NCI-H1417 (cell line): ENCODE measurements at places on chromosomes 6 and 20.

DNA sequence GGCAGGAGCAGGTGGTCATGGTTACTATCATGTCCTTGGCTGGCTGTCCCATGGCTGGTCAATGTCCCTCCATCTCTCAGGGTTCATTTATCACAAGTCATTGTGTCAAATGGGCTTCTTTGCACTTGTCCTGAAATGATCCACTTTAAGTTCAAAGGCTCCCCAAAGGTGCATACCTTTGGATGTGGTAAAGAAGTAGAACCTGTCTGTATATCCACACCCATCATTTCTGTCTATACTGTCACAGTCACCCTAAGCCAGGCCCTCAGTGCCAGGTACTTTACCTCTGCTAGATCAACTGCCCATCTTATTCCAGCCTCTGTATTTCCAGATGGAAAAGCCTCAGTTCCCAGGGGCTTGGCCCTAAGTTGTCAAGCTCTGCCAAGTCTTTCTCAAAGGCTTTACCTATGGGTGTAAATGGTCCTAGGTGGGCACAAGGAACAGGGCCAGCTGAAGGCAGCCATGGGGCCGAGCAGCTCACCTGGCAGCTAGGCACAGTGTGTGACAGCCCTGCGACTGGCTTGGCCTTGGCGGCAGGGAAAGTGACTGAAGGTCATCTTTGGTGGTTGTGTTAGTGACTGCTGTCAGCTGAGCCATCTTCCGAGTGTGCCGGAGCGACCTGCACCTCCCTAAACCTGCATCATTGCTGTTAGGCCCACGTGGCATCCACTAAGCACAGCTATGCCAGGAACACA lies 198.4 kb downstream of the SYNDIG1 start:
- DNase-seq = no peak

DNA sequence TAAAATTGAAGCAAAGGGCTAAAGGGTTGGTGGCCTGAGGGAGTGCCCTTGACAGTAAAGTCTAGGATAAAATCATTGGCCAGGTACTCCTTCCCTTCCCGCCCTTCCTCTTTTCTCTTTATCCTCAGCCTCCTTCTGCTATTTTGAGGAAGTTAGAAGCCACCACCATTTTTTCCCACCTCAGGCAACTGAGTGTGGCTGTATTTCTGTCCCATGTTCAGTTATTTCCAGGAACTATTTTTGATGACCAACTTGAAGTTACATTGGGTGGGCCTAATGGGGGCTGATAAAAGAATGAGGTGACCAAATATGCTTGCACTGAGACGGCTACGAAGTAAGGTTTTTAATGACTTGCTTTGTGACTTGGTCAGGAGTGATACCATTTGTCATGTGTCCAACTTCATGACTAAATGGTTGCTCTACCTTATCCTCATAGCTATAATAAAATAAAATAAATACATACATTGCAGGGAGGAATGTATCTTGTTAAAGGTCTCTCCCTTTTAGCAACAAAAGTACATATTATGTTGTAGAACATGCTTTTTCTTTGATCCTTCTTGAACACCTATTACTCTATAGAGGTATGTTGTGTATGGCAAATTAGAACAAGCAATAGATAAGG lies 12.0 kb downstream of the PTPN1 start:
- DNase-seq = no peak

DNA sequence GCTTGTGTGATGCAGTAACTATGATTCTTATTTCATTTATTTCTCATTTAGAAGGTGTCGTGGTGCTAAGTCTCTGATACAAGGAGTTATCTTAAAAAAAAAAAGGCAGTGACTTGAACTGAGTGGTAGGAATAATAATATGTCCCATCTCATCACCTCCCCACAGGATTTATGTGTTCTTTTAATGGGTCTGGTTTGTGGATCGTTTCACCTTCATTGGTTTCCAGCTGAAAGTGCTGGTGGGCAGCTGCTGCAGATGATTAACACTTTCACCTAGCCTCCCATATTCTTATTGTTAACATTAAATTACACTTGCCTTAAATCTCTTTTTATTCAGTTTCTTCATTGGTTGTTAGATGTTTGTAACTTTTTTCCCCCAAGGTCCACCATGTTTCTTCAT lies 68.8 kb downstream of the ANKRD6 start:
- no peak for DNase-seq

GRCh38 chr6:83169106-83169505 lies 24.0 kb downstream of the PGM3 start:
- DNase-seq = no peak

- no peak for DNase-seq
These were observed 244.4 kb upstream of the TCF21 start for GRCh38 chr6:133644548-133644891.

DNA sequence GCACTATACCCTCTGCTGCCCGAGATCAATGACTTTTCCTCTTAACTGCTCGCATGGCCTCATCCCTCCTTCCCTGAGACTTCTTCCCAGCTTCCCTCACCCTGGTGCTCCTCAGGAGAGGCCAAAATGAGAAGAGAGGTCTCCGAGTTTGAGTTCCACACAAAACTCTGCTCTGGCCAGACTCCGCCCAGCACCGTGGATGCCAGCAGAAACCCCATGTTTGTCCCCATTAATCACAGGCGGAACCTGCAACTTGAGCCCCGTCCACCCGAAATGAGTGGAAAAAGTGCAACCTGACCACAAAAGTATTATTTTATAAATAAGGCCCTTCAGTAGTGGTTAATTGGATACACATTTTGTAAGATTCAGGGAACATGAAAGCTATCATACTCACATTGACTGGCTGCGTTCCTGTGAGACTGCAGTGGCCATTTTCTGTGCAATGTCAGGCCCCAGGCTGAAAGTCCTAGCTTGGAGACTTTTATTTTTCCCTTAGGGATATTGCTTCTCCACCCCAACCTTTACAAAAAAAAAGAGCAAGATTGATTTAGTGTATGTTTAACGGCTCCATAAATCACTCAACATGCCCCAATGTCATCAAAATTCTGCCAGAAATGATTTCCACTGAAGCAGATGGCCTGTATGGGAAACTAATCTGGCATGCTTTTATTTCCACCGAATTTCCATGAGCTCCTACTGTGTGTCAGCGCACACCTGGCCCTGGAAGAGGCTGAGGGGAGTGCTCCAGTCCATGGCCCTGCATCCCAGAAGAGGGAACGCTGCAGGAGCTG lies 134.6 kb downstream of the BMP7 start:
- DNase-seq = no peak

GRCh38 chr20:49700411-49701185 lies 13.1 kb downstream of the B4GALT5 start:
- DNase-seq = no peak

DNA sequence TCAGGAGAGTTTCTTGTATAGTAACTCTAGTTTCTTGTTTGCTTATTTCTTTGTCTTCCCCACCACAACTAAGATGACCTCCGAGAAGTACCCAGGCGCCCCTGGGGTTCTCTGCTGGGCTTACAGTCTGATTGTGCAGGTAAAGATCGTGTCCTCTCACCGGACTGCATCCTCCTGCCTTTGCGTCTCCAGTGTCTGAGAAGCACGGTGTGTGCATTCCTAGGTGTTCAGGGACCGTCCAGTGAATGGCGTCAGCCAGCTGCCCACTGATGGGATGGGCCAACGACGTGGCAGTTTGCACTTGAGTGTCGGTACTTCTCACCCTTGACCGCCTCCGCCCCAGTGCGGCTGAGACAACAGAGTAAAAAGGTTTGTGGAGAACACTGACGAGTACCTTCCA lies 56.0 kb upstream of the NFATC2 start:
- DNase-seq = no peak

GRCh38 chr6:118206221-118206620 lies 299.2 kb downstream of the SLC35F1 start:
- DNase-seq = no peak

DNA sequence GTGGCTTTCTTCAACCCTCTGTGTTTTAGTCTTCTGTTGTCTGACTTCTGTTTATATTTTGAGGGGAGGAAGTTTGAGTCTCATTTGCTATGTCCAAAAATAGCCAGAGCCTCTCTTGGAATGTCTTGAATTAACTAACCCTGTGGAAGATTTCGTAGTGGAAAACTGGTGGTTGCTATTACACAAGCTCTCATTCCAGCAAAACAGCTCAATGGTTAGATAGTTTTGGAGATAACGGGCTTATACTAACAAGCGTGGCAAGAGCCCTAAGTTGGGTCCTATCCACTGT lies 1.6 kb downstream of the CCN2 start:
- DNase-seq = no peak

DNA sequence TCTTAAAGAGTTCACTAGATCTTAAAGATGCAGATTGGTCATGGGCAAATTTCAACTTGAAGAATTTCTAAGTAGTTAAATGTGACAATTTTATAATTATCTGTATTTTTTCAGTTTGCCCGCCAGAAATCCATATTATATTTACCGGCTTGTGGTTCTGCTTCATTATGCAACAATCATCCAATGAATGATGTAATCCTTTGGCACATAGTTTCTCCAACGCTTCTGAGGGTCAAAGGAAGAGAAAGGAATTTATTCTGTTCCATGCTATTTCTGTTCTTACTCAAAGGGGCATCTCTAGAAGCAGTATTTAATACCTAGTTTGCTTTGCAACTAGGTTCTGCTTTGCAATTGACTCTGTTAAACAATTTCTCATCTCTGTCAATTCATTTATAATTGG lies 359.3 kb upstream of the PLCB4 start:
- no peak for DNase-seq

DNA sequence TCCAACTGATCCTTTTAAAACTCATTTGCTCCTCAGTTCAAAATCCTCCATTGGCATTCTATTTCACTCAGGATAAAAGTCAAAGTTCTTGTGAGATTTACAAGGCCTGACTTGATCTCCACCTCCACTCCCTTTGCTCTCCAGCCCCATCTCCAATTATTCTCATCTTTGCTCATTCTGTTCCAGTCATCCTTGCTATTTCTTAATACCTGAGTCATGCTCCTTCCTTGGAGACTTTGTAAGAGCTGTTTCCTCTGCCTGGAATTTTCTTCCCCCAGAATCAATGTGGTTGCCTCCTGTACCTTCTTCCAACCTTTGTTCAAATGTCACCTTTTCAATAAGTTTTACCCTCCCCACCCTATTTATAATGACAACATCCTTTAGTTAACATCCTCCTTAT lies 373.5 kb downstream of the HTR1B start:
- no peak for DNase-seq

DNA sequence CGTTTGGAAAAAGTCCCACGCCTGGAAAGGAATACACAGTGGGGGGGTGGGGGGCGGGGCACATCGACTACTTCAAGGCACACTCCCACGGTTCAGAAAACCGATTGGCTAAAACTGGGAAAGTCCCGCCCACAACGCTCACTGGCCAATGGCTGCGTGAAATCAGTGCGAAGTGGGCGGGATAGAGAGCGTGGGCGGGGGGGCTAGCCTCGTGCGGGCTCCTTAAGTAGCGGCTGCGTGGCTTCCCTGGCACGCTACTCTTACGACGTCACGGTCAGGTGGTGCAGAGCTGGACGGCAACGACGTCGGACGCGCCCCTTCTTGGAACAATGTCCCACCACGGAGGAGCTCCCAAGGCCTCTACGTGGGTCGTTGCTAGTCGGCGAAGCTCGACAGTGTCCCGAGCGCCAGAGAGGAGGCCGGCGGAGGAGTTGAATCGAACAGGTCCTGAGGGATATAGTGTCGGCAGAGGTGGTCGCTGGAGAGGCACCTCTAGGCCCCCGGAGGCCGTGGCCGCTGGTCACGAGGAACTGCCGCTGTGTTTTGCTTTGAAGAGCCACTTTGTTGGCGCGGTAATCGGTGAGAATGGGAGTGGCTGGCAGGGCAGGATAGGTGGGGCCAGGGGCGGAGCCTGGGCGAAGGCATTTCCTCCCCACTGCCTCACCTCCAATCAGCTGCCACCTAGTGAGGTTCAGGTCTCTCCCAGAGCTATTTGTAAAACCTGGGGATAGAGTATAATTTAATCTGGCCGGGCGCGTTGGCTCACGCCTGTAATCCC lies at the start of gene DDX43:
Gene DDX43 (plus strand): TSS at position 252 of the 778 bp plus-strand sequence. CDS start 78 bp downstream, at position 330.
- DNase-seq = no peak

GRCh38 chr6:148523551-148523950 lies 180.9 kb downstream of the SASH1 start:
- no peak for DNase-seq

DNA sequence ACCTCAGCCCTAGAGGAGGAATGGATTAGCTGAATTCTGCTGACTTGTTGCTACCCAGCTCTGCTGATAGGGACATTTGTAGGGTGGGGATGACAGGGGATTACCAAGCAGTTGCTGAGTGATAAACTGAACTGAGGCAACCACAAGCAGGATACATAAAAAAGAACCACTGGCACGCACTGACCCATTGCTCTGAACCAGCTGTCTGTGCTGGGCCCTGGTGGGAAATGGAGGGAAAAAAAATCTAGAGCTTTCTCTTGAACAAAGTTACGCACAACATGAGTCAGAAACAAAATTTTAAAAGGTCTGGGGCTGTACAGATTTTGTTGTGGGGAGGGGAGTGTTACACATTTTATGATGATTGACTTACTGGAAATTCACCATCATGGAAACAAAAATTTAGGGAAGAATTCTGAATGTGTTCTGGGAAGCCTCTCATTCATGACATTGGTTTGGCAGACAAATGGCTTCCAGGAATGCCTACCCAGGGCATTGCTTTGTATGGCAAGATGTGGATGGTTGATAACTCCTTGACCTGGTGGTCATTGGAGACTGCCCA lies 37.7 kb downstream of the FOXO3 start:
- DNase-seq = no peak

- no peak for DNase-seq
These were observed 108.6 kb downstream of the FIG4 start for GRCh38 chr6:109799664-109800063.

- peak; percentile 86 for DNase-seq
These were observed 22.8 kb upstream of the SCGN start for GRCh38 chr6:25629198-25629576.

- DNase-seq = no peak
These were observed 15.0 kb upstream of the ABHD16B start for GRCh38 chr20:63846128-63846771.
